ENCODE measurements at places on chromosomes 6 and 20.

DNA sequence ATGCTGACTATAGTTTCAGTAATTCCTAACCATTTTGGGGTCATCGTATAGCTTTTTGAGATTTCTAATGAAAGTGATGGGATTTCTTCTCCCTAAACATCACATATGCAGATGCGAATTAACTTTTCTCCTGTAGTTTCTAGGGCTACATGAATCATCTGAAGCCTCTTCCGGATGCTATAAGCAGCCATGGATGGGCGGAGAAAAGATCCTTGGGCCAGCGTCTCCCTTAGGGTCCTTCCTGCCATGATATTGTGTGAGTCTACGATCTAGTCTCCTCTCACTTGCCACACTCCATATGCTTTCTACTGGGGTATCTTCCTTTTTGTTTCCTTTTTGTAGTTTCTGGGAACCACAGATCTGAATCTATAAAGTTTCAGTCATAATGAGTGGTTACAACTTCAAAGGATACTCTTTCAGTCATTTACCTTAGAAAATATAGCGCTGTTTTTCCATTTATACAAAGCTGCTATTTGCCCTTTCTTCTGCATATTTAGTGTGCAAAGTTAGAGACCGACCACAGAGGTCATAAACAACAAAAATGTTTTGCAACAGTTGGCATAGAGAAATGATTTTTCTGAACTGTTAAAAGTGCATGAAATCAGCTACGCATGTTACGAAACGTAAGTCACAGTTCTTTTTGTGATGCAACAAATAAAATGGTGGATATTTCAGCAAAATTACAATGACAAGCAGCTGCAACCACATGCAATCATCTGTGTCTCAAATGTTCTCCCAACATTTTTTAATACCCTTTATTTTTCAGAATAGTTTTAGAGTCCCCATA, 396.2 kb upstream of the SLC35B3 start:
- DNase-seq, result peak; percentile 20

- DNase-seq, result peak; percentile 49
Measured at GRCh38 chr6:90485635-90486277, 101.1 kb downstream of the MAP3K7 start.

DNA sequence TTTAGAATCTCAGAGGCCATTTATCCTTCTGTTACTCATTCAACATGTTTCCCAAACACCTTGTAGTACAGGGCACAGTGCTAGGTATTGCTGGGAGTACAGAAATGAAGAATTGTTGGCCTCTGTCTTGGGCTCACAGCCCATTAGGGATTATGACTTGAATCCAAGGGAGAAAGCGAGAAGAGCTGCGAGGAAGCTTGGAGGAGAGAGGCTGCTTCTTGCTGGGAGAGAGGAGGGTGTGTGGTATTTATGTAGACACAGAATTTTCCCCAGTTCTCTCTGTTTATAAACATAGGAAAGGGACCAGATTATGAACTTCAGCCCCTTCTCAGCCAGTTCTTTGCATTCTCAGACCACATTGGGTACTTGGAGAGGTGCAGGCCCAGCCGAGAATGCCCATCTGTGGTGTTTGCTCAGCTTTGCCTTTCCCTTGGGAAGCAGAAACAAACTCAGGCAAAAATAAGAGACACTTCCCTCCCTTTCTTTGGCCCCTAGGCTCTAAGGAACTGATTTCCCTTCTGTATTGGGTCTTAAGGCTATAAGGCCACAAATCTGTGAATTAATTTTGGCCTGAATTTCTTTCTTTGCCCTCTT, 17.9 kb downstream of the CHMP4B start:
- no peak for DNase-seq

- DNase-seq, result no peak
Measured at GRCh38 chr20:56676001-56676400, 46.9 kb downstream of the TFAP2C start.

- no peak for DNase-seq
Measured at GRCh38 chr20:48459722-48460395, 367.9 kb downstream of the PREX1 start.
